ENCODE measurements at places on chromosomes 13 and 19.
A peak's percentile ranks its signal among the peaks of the same experiment; 100 is the strongest.

DNA sequence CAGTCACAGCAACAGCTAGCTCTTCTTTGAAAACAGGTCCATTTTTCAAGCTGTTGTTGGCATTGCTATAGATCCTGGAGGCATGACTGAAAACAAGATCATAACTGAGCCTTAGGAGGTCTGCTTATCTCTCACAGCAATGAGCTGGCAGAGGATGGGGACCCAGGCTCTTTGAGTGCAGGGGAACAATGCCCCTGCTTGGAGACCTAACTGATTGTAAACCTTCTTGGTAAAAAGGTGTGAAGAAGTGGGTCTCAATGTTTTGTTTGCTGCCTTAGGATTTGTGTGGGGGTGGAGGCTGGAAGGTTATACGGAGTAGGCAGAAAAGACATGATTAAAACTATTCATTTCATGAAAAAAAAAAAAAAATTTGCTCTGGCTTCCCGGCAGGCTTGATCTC lies 94.6 kb downstream of the EFNB2 start:
- DNase-seq = no peak

GRCh38 chr19:18131841-18132596 lies 20.9 kb upstream of the PIK3R2 start:
- DNase-seq = no peak

- no peak for DNase-seq
These were observed 14.9 kb upstream of the C2CD4C start for GRCh38 chr19:423691-424466.

DNA sequence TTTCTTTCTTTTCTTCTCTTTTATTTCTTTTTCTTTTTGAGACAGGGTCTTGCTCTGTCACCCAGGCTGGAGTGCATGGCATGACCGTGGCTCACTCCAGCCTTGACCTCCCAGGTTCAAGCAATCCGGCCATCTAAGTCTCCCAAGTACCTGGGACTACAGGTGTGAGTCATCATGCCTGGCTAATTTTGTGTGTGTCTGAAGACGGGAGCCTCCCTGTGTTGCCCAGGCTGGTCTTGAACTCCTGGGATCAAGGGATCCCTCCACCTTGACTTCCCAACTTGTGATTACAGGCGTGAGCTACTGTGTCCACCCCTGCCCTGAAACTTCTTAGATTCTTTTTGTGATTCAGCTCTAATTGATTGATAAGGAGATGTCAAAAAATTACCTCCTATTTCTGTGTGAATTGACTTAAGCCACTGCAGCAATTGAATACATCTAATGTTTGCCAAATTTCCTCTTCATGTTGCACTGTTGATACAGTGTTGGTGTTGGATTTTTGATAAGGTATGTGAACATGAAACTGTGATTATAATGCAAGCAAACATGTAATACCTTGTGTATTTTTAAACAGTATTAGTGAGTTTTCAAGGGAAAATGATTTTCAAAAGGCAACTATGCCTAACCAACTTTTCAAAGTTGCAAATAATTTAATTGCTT lies 22.6 kb downstream of the KLF5 start:
- no peak for DNase-seq

DNA sequence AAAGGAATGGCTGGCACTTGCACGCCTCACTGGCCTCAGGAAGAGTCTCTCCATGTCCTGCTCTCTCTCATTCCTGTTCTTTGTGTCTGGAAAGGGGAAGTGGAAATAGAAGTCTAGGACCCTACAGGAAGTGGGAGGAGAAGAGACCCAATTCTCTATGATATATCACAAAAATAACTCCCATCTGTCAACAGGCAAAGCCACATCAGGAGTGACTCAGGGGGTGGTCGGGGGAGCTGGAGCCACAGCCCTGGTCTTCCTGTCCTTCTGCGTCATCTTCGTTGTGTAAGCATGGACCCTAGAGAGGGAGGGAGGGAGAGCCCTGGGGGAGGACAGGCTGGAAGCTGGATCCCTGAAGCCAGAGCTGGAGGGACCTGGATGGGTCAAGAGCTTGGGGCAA lies 3.0 kb downstream of the SIGLEC9 start:
- DNase-seq = peak; percentile 18

DNA sequence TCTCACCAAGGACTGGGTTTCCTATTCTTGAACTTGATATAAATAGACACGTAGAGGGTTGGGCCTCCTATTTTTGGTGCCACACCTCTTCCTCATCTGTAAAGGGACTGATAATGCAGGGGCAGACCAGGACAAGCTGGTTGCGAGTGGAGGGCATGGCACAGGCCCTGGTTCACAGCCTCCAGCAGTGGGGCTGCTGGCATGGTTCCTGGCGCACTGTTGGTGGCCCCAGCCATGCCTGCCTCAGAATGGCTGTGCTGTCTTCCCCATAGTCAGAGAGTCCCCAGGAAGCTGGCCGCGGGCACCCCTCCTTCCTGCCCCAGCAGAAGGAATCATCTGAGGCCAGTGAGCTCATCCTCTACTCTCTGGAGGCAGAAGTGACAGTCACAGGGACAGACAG lies 10.5 kb upstream of the OVOL3 start:
- DNase-seq = no peak

DNA sequence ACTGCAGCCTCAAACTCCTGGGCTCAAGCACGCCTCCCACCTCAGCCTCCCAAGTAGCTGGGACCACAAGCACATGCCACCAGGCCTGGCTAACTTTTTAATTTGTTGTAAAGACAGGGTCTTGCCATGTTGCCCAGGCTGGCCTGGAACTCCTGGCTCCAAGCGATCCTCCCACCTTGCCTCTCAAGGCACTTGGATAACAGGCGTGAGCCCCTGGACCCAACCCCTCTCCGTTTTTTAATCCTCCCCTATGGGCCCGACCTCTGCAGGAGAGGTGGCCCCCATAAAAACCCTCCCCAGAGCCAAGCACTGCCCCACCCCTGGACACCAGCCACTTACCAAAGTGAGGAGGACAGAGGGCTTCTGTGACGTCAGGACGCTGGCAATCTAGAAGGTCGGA lies 28.6 kb downstream of the PEPD start:
- DNase-seq = no peak

DNA sequence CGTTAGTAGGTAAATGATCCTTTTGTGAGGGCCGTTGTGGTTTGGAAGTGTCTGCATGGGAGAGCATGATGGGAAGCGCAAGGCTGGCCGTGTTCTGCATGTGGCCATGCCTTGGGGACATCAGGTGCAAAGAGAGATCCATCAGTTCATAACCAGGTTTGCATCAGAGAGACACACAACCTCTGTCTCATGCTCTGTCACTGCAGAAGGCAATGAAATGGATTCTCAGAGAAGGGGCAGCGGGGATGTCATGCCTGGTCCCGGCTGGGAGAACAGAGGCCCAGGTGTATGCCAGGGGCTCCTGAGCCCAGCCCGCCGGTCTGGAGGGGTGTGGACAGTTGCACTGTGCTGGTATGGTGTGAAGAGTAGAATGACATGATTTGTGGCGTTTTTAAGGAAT lies 60.2 kb downstream of the GGACT start:
- DNase-seq = no peak

DNA sequence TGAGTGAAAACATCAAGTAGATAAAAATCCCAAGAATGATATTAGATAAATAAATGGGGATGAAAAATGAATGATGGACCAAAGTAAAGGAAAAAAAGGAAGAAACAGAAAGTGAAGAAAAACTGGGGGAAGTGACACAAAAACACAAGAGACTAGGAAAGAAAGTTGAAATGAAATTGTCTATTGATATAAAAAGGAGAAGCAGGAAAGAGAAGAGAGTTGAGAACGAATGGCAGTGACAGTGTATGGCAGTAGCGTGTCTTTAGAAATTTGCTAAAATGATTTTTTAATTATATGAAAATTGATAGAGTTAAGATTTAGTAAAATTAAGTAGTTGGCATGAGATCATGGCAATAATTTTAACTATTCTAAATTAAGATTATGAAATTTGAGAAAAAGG lies 36.3 kb upstream of the SGCG start:
- no peak for DNase-seq

GRCh38 chr13:46756977-46757376 lies 40.0 kb downstream of the ESD start:
- DNase-seq = no peak

GRCh38 chr13:95275322-95276036 lies 25.8 kb downstream of the ABCC4 start:
- peak; percentile 62 for DNase-seq

DNA sequence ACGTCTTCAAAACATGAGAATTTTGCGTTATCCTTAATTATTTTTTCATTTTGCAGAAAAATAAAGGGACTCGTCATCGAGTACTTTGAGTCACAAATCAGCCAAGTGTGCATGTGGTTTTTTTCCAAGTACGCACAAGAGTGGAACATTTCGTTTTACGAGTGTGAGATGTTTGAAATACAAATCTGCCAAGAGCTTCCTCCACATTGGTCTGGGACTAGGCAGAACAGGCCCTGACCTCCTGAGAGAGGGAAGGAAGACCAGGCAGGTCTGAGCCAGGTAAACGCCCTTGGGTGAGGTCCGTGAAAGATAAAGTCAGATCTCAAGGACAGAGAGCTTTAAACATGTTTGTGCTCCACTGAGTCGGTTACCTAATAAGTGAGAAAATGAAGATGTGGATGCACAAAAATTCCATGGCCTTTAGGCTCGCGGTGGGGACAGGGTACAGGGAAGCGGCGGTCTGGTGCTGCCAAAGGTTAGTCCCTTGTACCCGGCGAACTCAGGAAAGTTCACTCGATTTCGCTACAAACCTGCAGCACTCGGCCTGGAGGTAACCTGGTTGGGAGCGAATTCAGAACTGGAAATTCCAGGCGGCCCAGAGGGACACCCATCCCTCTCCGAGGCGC lies 473 bp upstream of the ITM2B start:
- no peak for DNase-seq

DNA sequence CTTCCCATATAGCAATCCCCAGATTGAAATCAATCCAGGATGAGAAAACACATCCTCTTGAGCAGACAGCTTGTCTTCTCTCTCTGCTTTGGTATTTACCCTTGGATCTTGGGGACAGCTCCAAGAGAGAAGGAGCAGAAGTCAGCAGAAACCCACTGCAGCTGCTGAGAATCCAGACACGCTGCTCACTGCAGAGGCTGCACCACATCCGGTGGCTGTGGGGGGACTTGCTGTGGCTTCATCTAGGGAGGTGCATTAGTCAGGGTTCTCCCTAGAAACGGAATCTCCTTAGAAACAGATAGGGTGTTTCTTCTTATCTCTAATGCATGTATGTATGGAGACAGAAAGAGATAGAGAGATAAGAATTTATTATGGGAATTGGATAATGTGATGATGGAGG lies 2.7 kb downstream of the CYP4F12 start:
- no peak for DNase-seq

- DNase-seq = no peak
These were observed 55.0 kb downstream of the GPR12 start for GRCh38 chr13:26705536-26705935.

DNA sequence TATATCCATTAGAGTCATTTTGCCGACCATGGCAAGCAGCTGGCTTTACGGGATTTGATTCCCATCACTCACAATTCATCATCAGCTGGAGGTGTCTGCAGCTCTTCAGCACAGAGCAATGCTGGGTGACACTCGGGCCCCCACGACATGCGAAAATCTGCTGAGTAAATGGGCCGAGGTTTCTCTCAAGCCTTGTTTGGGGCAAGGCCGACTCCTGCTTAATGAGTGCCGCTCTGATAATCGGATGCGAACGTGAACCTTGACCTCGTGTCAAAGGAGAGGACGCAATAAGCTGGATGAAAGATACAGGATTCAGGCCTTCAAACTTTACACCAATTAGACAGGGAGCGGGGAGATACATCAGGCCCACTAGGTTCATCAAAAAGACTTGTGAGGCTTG lies 65.2 kb downstream of the GGACT start:
- DNase-seq = no peak

DNA sequence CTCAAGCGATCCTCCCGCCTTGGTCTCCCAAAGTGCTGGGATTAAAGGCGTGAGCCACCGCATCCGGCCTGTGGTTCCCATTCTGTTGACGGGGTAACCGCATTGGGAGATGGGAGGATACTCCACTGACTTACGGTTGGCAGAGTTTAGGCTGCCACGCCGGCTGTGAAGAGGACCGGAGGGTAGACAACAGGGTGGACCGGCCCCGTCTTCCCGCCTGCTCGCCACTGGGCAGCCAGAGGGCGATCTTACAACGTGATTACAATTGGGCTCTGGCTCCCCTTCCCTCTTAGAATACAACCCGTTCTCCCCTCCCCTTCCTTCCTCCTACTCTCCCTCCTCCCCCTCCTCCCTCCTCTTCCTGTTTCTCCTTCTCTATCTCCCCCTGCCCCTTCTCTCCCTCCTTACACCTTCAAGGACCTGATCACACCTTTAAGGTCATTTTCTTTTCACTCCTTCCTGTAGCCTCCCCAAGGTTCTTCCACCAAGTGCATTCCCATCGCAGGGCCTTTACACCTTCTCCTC lies 957 bp upstream of the CCDC194 start:
- DNase-seq = no peak

DNA sequence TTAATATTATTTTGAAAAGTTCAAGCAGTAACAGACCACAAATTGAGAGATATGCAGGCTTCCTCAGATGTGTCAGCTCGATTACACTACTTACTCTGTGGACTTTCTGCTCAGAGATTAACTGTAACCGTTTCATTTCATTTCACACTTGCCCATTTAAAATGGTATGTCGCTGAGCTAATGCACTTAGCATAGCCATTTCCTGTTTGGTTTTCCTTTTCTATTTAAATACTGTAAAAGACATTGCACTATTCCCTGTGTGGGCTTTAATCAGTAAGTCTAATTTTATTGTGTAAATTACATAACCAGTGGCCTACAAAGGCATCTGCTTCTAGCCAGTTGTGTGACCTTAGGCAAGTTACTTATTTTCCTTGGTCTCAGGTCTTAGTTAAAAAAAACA lies 237.6 kb downstream of the LACC1 start:
- no peak for DNase-seq

GRCh38 chr13:94061301-94061700 lies 418.2 kb downstream of the DCT start:
- DNase-seq = no peak
